MV-4-11 (cell line): ENCODE measurements at places on chromosomes 6 and 20.
A peak's percentile ranks its signal among the peaks of the same experiment; 100 is the strongest.

GRCh38 chr6:4936681-4937041, 67.2 kb downstream of the RPP40 start:
- DNase-seq = peak; percentile 56

GRCh38 chr20:47814632-47815415, 29.5 kb upstream of the SULF2 start:
- no peak for DNase-seq

- no peak for DNase-seq
These were observed 3.4 kb downstream of the NEDD9 start for GRCh38 chr6:11228935-11229654.

DNA sequence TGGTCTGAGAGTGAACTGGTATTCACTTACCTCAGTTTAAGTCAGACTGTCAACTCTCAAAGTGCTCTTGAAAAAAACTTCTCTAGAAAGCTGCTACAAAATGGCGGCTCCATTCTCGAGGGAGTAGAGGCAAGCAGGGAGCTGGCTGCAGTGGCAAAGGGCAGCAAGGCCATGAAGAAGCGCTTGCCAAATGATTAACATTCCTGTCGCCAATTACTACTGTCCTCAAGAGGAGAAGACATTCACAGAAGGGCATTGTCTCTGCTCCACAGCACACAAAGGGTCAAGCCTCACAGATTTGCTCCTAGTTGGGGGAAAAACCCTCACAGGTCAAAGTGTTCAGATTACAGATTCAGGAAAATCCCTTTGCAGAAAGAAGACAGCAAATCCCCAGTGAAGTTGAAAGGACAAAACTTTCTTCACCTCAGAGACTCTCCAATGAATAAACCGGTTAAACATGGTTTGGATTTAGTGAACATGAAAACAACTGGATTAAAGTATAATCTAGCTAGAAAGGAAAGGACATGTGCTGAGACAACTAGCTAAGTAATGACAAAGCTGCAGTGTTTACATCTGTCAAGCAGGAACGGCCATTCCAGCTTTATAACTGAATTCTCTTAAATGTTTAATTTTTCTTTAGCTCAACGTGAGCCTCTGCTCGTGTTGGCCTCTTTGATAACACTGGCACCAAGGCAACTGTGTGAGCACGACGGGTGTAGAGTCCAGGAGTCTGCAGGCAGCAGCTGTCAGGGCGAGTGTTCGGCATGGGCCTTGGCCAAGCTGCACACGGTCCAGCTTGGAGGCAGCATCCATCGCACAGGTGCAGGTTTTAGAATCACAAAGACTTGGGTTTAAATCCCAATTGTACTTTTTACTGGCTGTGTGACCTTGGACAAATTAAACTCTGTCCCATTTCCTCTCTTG, 37.6 kb downstream of the NR2E1 start:
- no peak for DNase-seq

DNA sequence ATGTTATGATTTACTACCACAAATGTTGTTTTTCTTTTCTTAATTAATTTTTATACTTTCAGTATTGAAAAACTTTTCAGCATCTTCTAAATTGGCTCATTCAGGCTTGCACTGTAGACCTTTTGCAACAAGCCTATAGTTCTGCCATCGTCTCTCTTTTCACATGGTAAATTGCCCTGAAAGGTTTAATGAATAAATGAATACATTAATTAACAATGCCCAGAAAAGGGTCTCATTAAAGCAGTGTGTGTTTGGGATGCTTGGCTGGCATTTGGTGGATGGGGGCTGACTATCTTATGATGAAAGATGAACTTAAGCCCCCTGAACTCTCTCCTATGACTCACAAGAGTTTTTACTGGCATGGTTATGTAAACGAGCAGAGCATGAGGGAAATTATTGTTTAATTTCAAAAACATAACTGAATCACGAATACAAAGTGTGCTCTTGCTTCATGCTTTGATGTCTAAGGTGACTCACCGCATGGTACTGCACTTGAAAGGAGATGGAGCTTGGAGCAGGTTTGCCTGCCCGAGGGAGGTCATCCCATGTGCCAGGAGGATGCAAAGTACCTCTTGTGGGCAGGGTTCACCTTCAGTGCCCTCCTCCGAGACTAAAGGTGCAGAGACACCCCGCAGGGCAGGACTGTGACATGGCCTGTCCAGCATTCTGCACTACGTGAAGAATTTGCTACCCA, 13.8 kb upstream of the PCK1 start:
- DNase-seq = no peak

GRCh38 chr6:163331245-163331644, 83.3 kb upstream of the QKI start:
- no peak for DNase-seq

DNA sequence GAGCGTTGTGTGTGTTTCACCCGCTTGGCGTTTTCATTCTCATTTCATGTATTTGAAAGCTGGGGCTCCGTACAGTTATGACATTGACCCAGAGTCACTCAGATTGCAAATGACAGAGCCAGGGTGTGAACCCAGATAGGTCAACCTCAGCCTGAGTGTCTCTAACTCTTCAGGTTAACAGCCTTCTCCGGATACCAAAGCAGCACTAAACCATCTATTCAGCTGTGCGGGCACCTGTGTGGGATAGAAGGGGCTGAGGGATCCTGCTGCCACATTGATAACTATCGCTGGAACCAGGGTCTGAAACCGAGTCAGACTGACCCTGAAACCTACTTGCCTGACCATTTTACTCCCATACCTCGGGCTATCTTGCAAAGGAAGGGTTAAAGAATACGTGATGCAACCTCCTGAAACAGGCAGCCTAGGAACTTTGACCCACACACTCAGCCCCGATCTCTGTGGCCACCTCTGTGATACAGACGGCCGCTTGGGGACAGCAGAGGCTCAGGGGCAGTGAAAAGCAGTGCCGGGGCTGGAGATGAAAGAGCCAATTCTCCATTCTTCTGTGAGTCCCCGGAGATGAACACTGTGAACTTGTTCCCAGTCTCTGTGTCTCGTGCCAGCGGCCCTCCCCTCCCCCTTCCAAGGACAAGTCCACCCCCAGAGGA, 233.5 kb upstream of the QKI start:
- DNase-seq = peak; percentile 79

DNA sequence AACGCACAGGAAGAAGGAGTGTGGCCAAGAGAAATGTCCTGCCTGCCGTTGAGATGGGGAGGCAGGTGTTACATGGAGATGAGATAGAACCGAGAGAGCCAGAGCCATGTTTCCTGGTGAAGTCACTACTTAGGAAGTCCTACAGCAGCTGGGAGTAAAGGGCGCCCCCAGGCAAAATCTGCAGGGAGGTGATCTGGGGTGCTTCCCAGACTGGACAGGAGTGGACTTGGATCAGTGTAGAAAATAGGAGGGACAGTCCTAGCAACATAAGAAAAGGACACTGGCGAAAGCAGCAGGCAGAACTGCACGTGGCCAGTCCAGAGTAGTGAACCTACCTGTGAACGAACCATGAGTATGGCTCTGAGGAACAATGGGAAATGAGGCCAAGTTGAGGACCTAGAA, 85.3 kb downstream of the CD164 start:
- DNase-seq = no peak

DNA sequence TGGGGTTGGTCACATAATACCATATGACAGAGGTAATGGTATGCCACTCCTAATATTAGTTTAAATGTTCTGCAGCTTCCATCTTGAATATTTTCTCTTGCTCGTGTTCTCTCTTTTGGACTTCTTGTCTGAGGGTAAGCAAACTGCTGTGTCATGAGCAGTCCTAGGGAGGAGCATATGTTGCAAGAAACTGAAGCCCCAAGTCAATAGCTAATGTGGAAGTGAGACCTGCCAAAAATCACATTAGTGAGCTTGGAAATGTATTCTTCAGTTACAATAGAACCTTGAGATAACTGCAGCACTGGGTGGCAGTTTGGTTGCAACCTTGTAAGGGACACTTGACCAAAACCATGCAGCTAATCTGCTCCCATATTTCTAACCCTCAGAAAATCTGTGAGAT, 178.2 kb upstream of the IMPG1 start:
- peak; percentile 97 for DNase-seq

GRCh38 chr6:163001330-163001729, 273.6 kb downstream of the PACRG start:
- peak; percentile 54 for DNase-seq

DNA sequence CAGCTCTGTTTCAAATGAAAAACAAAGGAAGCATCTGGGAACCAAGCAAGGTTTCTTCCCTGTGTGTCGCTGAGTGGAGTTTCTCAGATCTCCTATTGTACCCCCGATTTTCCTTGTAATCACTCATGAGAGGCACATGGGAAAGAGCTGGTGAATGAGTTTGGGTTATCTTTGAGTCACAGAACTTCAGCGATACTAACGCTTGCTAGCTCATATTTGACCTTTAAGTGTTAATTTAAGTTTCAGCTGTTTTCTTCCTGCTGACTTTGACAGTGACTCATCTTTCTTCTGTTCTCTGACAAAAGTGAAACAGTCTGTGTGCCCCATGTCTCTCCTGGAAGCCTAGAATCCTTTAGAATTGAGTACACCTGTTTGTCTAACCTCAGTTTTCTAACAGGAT, 261.1 kb upstream of the RGS17 start:
- no peak for DNase-seq

DNA sequence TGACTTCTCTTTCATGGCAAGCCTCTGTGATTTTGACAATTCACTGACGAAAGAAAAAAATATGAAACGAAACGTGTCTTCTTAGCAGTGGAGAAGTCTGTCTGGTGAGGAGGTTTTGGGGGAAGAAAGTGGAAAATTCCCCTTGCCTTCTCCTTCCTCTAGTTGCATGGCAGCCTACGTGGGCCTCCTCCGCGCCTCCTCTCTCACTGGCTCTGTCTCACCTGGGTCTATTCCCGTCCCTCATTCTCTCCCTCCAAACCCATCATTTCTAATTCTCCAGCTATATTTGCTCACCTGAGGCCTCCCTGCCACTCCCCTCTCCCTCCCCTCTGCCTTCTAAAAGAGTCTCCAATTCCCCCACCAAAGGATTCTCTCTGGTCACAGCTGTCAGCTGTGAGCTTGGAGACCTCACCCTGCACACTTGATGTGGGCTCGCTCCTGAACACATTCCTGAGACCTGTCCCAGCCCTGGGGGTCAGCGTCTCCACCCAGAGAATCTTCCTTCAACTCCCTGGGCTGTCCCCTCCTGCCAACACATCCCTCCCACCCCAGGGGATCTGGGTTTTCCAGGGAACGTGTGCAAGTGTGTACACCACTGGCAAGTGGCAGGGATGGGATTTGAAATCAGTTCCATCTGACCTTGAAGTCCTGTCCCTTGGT, 159.6 kb upstream of the PMEPA1 start:
- no peak for DNase-seq

DNA sequence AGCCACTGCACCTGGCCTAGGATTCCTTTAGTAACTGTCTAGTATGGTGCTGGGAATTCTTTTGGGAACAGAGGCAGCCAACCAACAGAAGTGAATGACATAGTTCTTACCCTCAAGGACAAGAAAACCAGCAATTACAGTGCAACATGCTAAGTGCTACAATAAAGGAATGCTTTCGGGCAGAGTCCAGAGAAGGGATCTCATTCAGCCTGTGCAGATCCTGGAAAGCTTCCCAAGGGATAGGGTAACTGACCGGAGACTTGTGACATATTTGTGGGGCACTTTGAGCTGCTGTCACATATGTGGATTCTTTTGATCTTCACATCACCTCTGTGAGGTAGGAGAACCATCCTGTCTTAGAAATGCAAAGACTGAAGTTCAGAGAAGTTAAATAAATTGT, 46.8 kb downstream of the C6orf15 start:
- no peak for DNase-seq

DNA sequence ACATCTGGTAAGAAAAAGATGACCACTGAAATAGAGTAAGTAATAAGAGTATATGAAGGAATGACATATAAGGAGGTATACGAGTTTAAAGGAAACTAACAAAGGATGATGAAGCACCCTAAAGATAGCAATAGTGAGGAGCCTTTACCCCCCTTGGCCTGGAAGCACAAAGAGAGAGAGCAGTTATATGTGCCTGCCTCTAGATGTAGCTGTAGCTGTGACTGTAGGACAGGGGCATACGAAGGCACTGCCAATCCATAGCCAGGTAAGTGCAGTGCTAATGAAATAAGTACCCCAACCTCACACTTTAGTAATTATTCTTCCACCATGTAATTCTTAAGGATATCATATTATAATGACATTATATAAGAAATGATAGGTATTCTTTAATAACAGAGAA, 90.1 kb upstream of the FKBP1C start:
- DNase-seq = no peak

GRCh38 chr20:45918779-45919537, 7.0 kb upstream of the PLTP start:
- no peak for DNase-seq

DNA sequence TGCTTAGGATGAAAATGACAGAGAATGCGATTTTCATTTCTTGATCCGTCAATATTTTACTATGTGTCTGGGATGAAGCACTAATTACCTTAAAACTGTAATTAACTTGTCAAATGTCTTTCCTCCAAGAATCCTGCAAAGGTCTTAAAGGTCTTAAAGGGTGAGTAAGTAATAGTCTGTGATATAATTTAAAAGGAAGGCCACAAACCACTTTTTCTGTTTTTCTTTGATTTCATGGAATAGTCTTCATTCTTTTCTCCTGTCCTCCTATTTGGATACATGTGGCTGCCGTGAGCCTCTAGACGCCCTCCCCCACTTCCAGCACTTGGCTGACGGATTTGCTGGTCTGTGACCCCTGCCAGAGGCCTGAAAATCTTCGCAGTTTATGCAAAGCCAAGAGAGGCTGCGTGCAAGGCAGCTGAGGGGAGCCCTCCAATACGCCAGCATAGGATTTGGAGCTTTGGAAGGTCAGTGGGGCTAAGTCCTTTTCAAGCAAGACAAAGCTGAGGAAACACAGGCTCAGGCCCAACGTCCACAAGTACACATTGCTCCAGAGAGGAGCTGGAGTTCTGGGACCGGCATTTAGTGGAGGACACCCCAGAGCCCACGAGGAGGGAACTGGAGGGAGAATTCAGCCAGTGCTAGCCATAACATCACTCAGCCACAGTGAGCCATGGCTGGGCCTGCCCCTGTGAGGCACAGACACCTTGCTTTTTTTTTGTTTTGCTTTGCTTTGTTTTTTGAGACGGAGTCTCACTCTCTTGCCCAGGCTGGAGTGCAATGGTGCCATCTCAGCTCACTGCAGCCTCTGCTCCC, 382.6 kb downstream of the SMOC2 start:
- no peak for DNase-seq

GRCh38 chr6:161452241-161452640, 178.4 kb upstream of the AGPAT4 start:
- DNase-seq = no peak

- no peak for DNase-seq
These were observed 128.4 kb downstream of the BCKDHB start for GRCh38 chr6:80234908-80235307.

- peak; percentile 17 for DNase-seq
These were observed 361.3 kb upstream of the BTBD3 start for GRCh38 chr20:11556410-11556809.

GRCh38 chr6:147222160-147222838, 18.1 kb downstream of the STXBP5 start:
- no peak for DNase-seq

DNA sequence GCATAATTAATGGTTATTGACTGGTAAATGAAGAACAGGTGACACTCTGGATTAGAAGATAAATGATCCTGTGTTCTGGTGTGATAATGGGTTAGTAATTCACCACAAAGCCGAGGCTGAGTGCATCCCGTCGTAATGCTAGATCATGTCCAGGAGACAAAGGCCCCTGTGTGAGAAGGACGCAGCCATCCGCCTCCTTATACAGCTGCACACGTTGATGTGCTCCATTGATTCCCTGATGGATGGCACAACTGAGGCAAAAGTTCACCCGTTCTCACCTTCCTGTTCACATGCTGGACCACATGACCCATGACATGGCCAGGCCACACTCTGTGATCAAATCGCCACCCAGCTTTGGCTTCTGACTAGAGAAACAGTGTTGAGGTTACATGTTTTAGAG, 136.1 kb downstream of the FOXC1 start:
- no peak for DNase-seq

- no peak for DNase-seq
These were observed 747.3 kb downstream of the COL12A1 start for GRCh38 chr6:74458536-74458935.
